Right cardiac atrium (tissue), 5 donors: ENCODE measurements at places on chromosomes 5 and 9. TPM values are rescaled to one million over a fixed set of nuclear protein-coding genes. Genes with fewer than 3 reads are reported as not detected.

DNA sequence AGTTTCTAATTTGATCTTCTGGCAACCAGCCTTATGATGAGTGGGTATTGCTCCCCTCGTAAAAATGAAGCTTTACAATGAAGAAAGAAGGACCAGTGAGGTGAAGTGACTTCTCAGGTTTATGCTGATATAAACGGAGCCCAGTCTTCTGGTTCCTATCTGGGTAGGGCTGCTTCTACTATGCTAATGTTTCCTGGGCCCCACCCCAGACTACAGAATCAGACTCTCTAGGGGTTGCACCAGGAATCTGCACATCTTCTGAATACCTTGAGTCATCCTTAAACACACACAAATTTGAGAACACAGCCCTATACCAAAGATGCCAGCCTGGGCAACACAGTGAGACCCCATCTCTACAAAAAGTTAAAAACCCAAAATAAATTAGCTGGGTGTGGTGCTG lies 16.2 kb downstream of the BTF3 start:
- no peak for DNase-seq

DNA sequence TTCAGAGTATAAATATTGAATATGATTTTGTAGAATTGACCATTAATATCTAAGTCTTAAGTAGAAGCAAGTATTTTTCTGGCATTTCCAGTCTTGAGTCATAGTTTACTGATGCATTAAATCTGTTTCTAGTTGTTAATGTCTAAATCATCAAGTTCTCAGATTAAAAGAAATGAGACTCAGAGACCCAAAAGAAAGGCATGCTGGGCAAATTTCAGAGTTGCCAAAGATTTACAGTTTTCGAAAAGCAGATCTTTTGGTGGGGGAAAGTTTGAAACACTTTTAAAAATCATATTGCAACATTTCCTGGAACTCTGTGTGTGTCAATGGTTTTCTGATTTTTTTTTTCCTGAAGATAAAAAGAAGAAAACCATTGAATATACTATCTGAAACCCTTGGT lies 60.9 kb downstream of the ANKRD55 start:
- no peak for DNase-seq

- DNase-seq = no peak
Observed at GRCh38 chr5:37742111-37742510, 97.7 kb downstream of the GDNF start.

GRCh38 chr5:105977163-105977562 lies 1693.6 kb downstream of the EFNA5 start:
- no peak for DNase-seq

The DMXL1 gene
- total RNA-seq = 32.2 TPM

The TMEM232 gene
- total RNA-seq = 3.2 TPM

The SHOC1 gene
- total RNA-seq = not detected

The CLINT1 gene
- 63.4 TPM for total RNA-seq

The CDH10 gene
- total RNA-seq = 0.47 TPM
